Mucosa of gallbladder (tissue), 1 donor: ENCODE measurements at places on chromosomes 16 and 17. TPM values are rescaled to one million over a fixed set of nuclear protein-coding genes. Genes with fewer than 3 reads are reported as not detected.

Gene EPN3
- 92.7 TPM for total RNA-seq

Gene CASKIN2
- total RNA-seq, result 74.7 TPM

DNA sequence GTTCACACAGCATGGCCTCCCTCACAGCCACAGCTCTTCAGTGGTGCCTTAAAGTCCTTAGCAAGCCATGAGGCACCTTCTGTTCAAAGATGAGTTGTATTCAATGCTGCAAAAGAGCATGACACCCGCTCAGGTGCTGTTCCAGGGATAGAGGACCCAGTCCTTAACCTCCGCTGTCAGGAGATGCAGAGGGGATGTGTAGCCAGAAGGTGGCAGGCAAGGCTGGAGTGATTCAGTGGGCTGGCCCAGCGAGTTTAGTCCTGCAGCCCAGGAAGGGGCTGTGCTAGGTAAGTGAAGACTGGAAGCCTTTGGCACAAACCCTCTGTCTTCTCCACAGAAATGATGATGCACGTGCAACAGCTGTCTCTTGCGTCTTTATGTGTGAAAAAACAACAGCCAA lies 25.0 kb upstream of the ADAM11 start:
- DNase-seq, result no peak

Gene PCYT2
- total RNA-seq, result 66.0 TPM

Gene KRT9
- total RNA-seq, result not detected

DNA sequence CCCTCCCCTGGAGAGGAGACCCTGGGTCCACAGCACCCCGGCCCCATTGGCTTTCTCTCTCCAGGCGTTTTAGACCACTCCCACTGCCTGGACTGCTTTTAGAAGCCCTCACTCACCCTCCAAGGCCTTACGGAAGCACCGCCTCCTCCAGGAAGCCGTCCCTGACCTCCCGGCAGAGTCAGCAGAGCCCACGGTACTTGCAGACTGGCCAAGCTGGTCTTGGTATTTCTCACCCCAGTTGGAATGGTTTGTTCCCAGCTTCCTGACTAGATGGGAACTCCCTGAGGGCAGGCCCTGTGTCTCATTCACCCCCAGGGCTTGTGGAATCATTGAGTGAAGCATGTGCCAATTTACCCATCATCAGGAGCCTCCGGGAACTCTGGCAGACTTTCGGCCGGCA lies 9.2 kb downstream of the SCGB1C2 start:
- no peak for DNase-seq

Gene KRTAP17-1
- not detected for total RNA-seq

Gene NPIPB6
- 3.3 TPM for total RNA-seq

DNA sequence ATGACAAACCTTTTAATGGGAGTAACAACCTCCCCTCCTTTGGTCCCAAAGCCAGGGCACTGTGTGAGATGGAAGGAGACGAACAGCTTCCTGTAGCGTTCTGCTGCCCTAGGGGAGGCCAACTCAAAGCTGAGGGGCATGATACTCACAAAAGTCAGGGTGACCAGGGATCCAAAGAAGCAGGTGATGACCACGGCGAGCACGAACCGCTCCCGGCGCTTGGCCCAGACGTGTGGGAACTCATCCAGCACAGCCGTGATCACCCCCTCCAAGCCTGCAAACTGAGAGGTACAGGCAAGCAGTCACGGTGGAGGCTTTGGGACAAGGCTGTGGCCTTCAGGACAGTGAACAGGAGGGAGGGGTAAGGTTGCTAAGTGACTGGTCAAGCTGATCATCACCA lies 25.1 kb downstream of the SLC6A4 start:
- DNase-seq, result no peak

Gene HBA1
- 54.8 TPM for total RNA-seq

GRCh38 chr17:47707056-47707804 lies 13.3 kb downstream of the TBKBP1 start:
- no peak for DNase-seq

Gene TRPV3
- 5.7 TPM for total RNA-seq

- DNase-seq, result no peak
Observed at GRCh38 chr16:2790631-2791030, 3.3 kb upstream of the PRSS33 start.

Gene CSH1
- total RNA-seq, result not detected
